ENCODE measurements at places on chromosomes 1 and 21. TPM values are rescaled to one million over a fixed set of nuclear protein-coding genes. Genes with fewer than 3 reads are reported as not detected.

DNA sequence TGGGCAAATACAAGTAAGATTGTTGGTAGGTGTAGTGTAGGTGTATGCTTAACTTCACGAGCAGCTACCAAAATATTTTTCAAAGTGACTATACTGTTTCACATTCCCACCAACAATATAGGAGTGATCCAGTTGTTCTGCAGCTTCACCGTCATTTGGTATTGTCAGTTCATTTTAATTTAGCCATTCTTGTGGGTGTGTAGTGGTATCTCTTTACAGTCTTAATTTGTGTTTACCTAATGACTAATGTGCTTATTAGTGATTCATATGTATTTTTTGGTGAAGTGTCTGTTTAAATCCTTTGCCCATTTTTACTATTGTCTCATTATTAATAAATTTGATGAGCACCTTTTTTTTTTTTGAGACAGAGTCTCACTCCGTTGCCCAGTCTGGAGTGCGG, 35.4 kb downstream of the RCSD1 start:
- no peak for DNase-seq

DNA sequence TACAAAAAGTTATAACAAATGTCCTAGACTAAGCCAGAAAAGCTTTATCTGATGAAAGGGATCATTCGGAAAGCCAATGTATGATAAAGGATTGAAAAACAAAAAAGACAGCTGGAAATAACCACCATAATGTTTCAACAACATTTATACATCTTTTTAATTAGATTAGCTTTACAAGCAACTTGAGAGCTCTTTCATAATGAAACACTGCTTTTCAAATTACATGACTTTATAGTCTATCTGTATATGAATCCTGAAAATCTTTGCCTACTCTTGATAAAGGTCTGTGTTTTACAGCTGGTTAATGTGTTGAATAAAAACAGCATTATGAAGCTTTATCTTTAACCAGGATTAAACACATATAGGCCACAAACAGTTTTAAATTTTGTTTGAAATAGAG, 25.5 kb downstream of the SPRTN start:
- no peak for DNase-seq

DNA sequence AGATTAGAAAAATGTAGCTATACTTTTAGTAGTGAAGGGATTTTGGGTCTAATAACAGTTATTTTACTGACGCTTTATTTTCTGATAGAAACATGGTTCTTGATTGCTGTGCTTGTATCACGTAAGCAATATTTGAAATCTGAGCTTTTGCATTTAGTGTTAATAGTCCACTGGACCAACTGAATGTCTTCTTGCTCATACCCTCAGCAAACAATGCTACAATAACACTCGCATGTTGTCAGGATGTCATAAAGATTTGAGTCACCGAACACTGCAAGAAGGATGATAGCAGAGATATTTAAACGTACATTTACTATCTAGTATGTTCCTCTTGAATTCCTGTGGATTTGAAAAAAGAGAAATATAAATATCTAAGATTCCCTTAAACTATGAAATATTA, 7.5 kb downstream of the DYRK1A start:
- DNase-seq: no peak

DNA sequence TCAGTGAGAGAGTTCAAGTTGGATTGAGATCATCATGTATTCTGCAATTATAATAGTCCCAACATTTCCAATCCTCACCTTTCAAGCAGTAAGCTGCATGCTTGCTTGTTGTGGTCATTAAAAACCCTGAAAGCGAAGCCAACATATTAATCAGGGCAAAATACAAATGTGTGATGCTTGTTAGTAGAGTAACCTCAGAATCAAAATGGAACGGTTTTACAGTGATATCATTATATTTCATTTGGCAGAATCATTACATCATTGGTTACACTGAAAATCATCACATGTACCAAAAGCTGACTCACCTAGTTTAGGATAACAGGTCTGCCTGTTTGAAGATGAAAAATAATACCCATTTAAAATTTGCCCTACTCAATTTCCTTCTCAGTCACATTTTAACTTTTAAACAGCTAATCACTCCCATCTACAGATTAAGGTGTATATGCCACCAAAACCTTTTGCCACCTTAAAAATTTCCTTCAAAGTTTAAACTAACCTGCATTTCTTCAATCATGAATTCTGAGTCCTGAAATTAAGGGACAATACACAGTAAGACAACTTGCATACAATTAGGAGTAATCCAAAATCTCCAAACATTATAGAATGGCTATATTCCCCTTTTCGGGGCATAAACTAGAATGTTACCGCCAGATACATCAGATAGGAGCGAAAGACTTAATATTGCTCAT, 3.5 kb downstream of the GAS5 start:
- no peak for DNase-seq

GRCh38 chr1:3669971-3670431, 17.7 kb downstream of the TP73 start:
- DNase-seq: no peak

DNA sequence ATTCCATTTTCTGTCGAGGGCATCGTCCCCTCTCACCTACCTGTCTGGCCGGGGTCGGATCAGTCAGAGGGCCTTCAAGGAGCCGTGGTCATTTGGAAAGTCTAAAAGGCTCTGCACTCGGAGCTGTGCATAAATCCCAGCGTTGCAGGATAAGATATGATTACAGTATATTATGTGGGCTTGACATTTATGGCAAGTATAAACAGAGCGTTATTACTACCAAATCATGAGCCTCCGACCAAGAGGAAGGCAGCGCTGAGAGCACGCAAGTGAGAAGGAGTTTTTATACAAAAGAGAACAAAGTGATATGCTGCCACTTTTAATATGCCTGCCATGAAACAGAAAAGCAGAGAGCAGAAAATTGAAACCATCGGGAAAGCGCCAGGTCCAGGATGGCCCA, 419.4 kb upstream of the VAMP3 start:
- DNase-seq: no peak

- no peak for DNase-seq
Measured at GRCh38 chr1:203453616-203454015, 22.0 kb upstream of the PRELP start.

GRCh38 chr1:50780797-50781196, 179.3 kb downstream of the FAF1 start:
- DNase-seq: no peak

DNA sequence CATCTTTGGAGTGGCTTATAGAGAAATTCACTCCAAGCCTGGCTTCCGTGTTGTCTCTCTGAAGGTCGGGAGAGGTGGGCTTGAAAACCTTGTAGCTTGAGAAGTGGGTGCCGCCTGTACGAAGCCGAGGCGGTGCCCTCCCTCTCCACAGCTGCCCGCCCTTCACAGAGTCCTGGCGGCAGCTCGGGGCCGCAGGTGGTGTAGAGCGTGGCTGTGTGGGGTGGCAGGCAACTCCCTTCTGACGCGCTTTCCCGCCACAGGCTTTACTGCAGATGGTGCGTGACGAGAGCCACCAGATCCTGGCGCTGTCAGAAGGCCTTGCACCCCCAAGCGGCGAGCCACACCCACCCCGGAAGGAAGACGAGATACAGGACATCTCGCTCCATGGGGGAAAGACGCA, 33.1 kb upstream of the DIP2A start:
- no peak for DNase-seq

DNA sequence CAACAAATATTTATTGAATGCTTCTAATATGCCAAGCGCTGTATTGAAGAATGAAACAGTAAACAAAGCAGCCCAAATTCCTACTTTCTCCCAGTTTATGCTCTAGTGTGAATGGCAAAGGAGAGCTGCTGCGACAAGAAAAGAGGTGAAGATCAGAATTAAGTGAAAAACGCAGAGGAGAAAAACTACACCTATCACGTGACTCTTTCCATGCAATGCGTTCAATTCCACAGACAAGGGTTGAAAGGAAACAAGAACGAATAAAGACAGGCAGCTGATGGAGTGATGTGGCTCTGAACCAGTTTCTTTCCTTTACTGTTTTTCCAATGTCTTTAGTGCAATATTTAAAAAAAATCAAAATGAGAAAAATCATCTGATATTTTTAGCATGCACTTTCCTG, 23.6 kb downstream of the MT1HL1 start:
- no peak for DNase-seq

GRCh38 chr21:34986561-34987500, 62.3 kb downstream of the RUNX1 start:
- no peak for DNase-seq

- no peak for DNase-seq
Measured at GRCh38 chr1:7407544-7407895, 363.6 kb upstream of the VAMP3 start.

GRCh38 chr1:7786795-7787194, 2.7 kb downstream of the PER3 start:
- DNase-seq: no peak

GRCh38 chr1:6464514-6464836, 1.5 kb downstream of the TNFRSF25 start:
- DNase-seq: no peak

GRCh38 chr1:95276429-95276828, 42.4 kb downstream of the RWDD3 start:
- no peak for DNase-seq

DNA sequence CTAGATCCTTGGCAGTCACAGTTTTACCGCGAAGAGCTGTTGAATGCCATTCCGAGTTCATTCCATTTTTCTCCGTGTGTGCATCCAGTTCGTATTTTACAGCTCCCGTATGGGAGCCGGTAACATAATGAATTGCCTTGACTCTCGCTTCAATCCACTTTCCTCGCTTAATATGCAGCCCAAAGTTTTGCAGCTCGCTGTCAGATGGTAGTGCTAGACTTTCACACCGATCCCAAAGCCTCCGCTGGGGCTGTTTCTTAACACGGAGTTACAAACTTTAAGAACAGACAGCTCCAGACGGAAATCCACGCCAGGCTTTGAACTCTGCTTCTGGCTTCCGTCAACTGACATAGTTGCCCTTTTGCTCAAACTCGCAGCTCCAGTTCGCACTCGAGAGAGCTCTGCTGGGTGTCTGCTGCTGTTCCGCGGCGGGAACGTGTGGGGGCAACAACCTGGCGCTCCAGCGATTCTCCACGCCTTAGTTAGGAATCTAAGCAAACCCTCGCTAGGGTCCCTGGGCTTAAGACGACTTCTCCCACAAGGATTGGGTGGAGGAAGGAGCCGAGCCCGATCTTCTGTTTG, 3.5 kb upstream of the ARID1A start:
- peak; percentile 92 for DNase-seq

DNA sequence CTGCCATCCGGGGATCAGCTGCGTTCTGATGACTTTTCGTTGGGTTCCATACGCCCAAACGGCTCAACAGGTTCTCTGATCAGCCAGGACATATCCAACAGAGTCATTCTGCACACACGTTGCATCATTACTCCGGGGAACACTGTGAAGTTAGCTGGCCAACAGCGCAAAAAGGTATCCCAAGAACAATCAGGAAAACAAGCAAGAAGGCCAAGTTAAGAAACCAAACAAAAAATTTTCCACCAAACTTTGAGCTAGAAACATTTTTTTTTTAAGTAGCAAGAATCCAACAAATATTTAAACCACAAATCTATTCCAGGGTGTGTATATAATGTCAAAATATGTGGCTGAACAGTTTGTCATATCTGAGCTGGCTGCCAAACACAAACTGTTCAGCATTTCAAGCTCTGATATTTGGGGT, 29.2 kb downstream of the NID1 start:
- DNase-seq: no peak

The CXADR gene
- 39.4 TPM for polyA plus RNA-seq

The LORICRIN gene
- not detected for polyA plus RNA-seq

The PLXNA2 gene
- polyA plus RNA-seq: 18.4 TPM

The SRGAP2 gene
- 36.3 TPM for polyA plus RNA-seq

The FMO1 gene
- polyA plus RNA-seq: 183 TPM

The CFAP74 gene
- 0.39 TPM for polyA plus RNA-seq

The S100A3 gene
- 0.23 TPM for polyA plus RNA-seq

The MLLT11 gene
- polyA plus RNA-seq: 21.9 TPM

All from left renal pelvis (tissue), 4 donors.